A549 treated with dexamethasone at 1 μM for 4 hours (cell line): ENCODE measurements at places on chromosomes 5 and 9. TPM values are rescaled to one million over a fixed set of nuclear protein-coding genes. Genes with fewer than 3 reads are reported as not detected.

Gene OLFML2A
- 25.8 to 43.1 TPM (median 34.4 TPM) in 5 replicates for total RNA-seq

Gene INSYN2B
- total RNA-seq = 0.13 to 0.20 TPM (median 0.16 TPM) in 5 replicates

Gene MGAT4B
- 170 to 190 TPM (median 176 TPM) in 5 replicates for total RNA-seq

Gene LCN1
- 0.14 to 0.30 TPM (median 0.21 TPM) in 4 of 5 replicates, not detected in the other for total RNA-seq

Gene GMCL2
- total RNA-seq = not detected in 5 replicates

Gene OBP2B
- total RNA-seq = not detected in 5 replicates

Gene GLRA1
- not detected in 5 replicates for total RNA-seq

Gene GABRA1
- total RNA-seq = not detected in 5 replicates

Gene ZMAT2
- total RNA-seq = 87.0 to 126 TPM (median 90.9 TPM) in 5 replicates

Gene ICE1
- total RNA-seq = 19.9 to 30.5 TPM (median 26.8 TPM) in 5 replicates

Gene TMEM171
- total RNA-seq = 4.3 to 5.6 TPM (median 4.9 TPM) in 5 replicates

Gene MEIKIN
- total RNA-seq = not detected in 5 replicates

Gene STK10
- 15.4 to 24.3 TPM (median 21.7 TPM) in 5 replicates for total RNA-seq

Gene FAM200C
- 1.2 to 1.7 TPM (median 1.6 TPM) in 5 replicates for total RNA-seq

Gene CNTNAP3
- 6.5 to 12.3 TPM (median 10.1 TPM) in 5 replicates for total RNA-seq

Gene PCDHGA5
- total RNA-seq = 0.09 to 0.21 TPM (median 0.15 TPM) in 5 replicates

Gene MLANA
- total RNA-seq = not detected in 5 replicates

Gene SPINK7
- total RNA-seq = not detected in 5 replicates

Gene FOXD4L4
- total RNA-seq = 0.04 to 0.07 TPM (median 0.05 TPM) in 3 of 5 replicates, not detected in the others

Gene FGF1
- 0.13 to 0.73 TPM (median 0.42 TPM) in 5 replicates for total RNA-seq

Gene PRDM9
- total RNA-seq = not detected in 5 replicates

Gene PPP3R2
- total RNA-seq = not detected in 5 replicates

Gene RASGRF2
- total RNA-seq = 1.1 to 1.5 TPM (median 1.4 TPM) in 5 replicates

Gene FUT7
- 0.04 to 0.10 TPM (median 0.05 TPM) in 4 of 5 replicates, not detected in the other for total RNA-seq

Gene TAF11L8
- total RNA-seq = not detected in 5 replicates

Gene RAD50
- total RNA-seq = 30.6 to 37.3 TPM (median 34.2 TPM) in 5 replicates

Gene C9orf72
- total RNA-seq = 3.6 to 5.7 TPM (median 4.6 TPM) in 5 replicates

Gene TNFSF8
- not detected in 5 replicates for total RNA-seq

Gene PCDHGA3
- 0.02 to 0.05 TPM (median 0.03 TPM) in 4 of 5 replicates, not detected in the other for total RNA-seq

Gene AMBP
- 6.0 to 8.7 TPM (median 6.3 TPM) in 5 replicates for total RNA-seq

Gene TAF11L10
- not detected in 5 replicates for total RNA-seq

Gene PCDHB7
- 0.02 TPM in 1 of 5 replicates, not detected in the others for total RNA-seq

Gene SPATA9
- total RNA-seq = not detected in 5 replicates

Gene ADCY2
- total RNA-seq = not detected in 5 replicates

Gene ADGRD2
- not detected in 5 replicates for total RNA-seq

Gene PCDHGC5
- total RNA-seq = 0.03 TPM in 1 of 5 replicates, not detected in the others

Gene ABITRAM
- total RNA-seq = 21.7 to 23.7 TPM (median 21.9 TPM) in 5 replicates

Gene C5orf47
- 0.03 to 0.08 TPM (median 0.06 TPM) in 4 of 5 replicates, not detected in the other for total RNA-seq

Gene TAF11L7
- not detected in 5 replicates for total RNA-seq

Gene ZNF483
- 0.50 to 0.94 TPM (median 0.56 TPM) in 5 replicates for total RNA-seq

Gene PITX1
- total RNA-seq = 18.8 to 33.5 TPM (median 31.7 TPM) in 5 replicates

Gene GCNT4
- total RNA-seq = 0.26 to 0.33 TPM (median 0.31 TPM) in 5 replicates

Gene PCDHB2
- total RNA-seq = 3.1 to 3.9 TPM (median 3.5 TPM) in 5 replicates

Gene SCGB3A2
- not detected in 5 replicates for total RNA-seq

Gene TOR1B
- 21.2 to 27.1 TPM (median 24.1 TPM) in 5 replicates for total RNA-seq

Gene C5orf52
- not detected in 5 replicates for total RNA-seq

Gene PCDHA10
- under 0.01 to 0.05 TPM (median 0.02 TPM) in 3 of 5 replicates, not detected in the others for total RNA-seq

Gene GRM6
- total RNA-seq = not detected in 5 replicates

Gene FLT4
- 1.9 to 3.7 TPM (median 3.1 TPM) in 5 replicates for total RNA-seq

Gene TSSK1B
- not detected in 5 replicates for total RNA-seq
